H4 (cell line): ENCODE measurements at places on chromosomes 13 and 19.

- DNase-seq = peak; percentile 35
These were observed 30.3 kb upstream of the FRY start for GRCh38 chr13:32001154-32001768.

DNA sequence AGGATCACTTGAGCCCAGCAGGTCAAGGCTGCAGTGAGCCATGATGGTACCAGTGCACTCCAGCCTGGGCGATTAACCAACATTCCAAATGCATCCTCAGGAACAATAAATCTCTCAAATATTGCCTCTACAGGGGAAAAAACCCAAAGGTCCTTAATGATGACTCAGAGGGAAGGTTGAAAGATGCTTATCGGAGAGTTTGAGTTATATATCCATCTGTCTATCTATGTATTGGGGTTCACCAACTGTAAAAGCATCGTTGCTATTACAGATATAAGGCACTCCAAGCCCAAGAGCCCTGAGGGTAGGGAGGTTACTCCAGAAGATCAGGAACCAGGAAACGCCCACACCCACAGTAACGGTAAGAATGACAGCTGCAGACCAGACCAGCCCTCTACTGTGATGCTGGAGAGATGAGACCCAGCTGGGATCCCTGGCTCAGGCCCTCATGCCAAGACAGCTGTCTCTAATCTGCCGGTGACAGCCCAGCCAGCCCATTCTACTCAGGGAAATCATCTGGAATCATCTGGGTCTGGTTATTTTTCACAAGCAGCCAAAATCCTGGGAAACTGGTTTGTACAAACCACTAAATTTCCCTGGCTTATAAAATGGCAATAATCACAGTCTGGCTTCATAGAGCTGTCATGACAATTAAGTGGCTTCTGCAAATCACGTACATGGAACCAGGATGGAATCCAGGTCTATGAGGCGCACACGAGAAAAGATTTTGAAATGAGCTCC is 23.8 kb downstream of the TEX101 start:
- DNase-seq = peak; percentile 63

- DNase-seq = no peak
These were observed 43.2 kb downstream of the SERTM1 start for GRCh38 chr13:36717017-36717416.

DNA sequence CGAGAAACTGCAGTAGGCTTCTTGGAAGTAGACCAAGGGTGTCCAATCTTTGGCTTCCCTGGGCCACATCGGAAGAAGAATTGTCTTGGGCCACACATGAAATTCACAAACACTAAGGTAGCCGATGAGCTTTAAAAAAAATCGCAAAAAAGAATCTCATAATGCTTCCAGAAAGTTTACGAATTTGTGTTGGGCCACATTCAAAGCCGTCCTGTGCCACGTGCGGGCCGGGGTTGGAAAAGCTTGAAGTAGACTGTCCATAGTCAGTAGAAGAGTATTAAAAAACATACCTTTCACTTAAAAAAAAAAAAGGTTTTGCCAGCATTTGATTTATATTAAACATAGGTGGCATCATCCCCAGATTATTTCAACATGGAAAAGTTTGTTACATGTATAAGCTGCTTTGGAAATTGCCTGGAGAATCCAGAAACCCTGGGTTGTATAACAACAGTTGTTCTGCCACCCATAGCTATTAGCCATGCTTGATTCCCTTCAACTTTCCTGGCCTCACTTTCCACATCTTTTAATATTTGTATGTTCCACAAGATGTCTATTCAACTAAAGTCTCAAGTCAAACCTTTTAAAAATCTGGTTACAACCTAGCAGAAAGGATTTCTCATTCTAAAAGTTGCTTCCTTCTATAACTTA is 1.0 kb downstream of the IFT88 start:
- no peak for DNase-seq

DNA sequence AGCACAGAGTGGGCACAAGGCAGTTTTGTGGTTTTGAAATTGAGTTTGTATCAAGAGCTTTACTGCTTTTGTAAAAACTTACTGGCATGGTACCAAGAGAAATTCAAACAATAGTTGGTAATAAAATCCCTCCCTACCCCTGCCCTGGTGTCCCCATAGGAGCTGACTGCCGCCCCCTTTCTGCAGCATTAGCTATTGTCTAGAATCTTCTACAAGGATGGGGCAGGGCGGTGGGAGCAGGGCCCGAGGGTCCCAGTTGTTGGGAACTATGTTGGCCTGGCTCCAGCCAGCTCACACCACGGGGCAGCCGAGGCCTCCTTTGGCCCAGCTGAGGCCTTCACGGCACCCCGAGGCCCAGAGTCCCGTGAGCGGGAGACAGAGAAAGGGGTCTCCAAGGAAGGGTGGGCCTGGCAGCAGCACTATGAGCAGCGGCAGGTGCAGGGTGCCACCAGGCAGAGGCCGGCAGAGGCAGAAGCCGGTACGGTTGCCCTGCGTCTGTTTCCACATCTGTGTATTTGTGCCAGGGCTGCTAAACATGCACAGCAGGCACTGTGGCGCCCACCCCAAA is 57.9 kb downstream of the KDM4B start:
- no peak for DNase-seq

DNA sequence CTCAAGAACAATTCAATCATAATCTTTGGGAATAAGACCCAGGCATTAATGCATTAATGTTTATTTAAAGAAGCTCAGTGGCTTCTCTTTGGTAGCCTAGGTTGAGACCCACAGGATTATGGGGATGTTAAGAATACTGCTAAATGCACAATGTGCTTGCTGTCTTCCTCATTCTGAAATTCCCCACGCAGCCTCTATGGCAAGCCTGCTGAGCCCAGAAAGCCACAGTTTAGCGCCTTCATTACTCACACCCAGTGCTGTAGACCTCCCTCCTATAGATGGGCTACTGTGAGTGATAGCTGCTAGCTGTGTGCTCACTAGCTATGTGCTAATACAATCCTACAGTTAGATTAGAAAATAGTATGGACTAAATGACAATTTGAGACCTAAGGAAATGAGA is 90.6 kb downstream of the TNFSF13B start:
- DNase-seq = no peak

DNA sequence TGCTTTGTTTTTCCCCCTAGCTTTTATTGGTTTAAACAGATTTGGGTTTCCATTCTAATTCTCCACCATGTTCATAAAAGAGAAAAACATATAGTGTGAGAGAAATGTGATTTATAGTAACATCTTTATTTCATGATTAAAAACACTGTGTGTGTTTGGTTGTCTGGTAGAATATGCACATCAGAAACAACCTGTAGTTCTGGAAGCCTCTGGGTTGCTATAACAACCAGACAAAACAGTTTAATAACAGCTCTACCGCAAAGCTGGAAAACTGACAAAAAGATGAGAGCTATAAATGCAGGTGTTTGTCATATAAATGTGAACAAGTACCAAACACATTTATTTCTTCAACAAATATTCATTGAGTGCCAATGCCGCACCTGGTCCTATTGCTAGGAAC is 9.8 kb downstream of the KBTBD6 start:
- DNase-seq = no peak

- no peak for DNase-seq
These were observed 84.2 kb upstream of the ZNF536 start for GRCh38 chr19:30287973-30288372.

DNA sequence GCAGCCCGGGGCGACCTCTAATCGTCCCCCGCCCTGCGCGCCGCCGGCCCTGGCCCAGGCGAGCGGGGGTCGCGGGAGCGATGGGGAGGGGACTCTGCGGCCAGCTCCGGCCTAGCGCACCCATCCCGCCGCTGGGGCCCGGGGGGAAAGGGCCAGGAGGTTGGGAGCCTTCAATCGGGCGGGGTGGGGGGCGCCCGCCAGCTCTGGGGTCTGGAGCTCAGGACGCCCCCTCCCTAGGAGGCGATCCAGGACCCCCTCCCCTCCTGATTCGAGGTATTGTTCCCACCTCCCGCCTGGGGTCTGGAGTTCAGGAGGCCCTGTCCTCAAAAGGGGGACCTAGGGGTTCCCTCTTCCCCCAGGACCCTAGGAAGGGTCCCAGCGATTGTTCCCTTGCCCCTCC is 430 bp downstream of the ZNF358 start:
- DNase-seq = no peak

GRCh38 chr13:35848336-35849255 is 282.6 kb downstream of the DCLK1 start:
- DNase-seq = no peak

DNA sequence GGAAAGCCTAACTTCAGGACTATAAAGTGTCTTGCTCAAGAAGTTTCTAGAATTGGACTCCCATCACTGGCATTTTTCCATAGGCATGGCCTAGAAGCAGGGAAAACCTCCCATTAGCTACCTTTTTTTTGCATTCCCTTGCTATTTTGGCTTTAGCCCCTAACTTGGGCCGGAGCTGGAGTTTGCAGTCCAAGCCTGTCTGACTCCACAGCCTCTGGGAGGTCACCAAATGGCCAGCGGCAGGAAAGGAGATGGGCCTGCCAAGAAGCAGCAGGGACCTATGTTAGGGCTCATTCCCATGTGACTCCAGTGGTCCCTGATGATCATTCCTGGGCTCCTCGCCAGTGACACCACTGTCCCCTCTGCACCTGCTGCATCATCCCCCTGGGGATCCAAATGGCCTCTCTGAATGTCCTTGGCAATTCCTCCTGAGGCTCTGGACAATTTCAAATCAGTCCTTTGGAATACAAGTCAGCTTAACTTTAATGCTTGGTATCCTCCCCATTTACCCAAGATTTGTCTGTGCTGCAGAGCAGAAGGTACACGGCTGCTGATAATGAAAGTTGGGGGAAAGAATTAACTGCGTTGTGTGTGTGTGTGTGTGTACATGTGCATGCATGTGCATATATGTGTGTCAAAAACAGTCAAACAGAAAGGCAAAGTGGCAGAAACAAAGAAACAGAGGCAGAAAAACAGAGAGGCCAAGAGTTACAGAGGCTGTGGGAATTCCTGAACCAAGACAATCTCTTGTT is 69.8 kb upstream of the SERP2 start:
- no peak for DNase-seq

DNA sequence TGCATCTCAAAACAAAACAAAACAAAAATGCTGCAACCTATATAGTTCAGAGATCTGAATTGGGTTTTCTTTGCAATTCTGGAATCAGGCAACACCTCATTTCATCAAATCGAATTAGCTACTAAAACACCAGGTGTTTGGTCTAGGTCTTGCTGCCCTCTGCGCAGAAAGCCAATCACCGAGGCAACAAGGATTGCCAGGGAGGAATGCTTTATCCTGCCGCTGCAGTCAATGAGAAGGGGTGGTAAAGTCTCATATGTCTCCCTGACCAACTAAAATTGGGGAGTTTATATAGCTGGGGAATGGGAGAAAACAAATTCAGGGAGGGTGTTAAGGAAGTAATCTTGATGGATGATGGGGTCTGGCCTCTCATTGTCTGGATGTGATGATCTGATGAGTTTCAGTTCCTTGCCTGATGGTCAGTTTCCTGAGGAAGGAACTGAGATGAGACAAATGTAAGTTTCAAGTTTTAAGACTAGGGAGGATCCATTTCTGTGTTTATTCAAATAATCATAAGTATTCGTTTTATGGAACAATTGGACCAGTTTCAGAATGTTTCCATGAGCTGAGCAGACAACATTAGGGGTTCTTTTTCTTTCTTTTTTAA is 5.0 kb upstream of the YJU2 start:
- DNase-seq = no peak

GRCh38 chr13:78420814-78421213 is 182.5 kb downstream of the POU4F1 start:
- DNase-seq = no peak

- DNase-seq = peak; percentile 52
These were observed 111.4 kb downstream of the FRY start for GRCh38 chr13:32142956-32143375.
